Hepatocyte (in vitro differentiated cells): ENCODE measurements at places on chromosomes 6 and 20.

DNA sequence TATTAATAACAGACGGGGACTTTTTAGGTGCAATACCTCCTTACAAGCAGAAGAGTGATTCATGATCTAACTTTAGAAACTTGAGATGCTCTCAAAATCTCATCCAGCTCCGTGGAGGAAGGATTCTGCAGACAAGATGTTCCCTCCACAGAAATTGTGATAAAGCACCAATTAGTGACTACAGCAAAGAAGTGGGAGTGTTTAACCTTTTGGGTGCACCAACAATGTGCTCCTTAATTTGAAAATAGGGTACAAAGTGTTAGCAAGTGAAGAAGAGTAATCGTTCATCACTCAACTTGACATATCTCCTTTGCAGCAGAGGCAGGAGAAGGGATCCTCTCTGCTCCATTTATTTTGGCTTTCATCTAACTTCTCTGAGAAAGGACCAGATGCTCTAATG lies 22.8 kb upstream of the SCP2D1 start:
- no peak for DNase-seq

GRCh38 chr20:4272225-4272624 lies 256.9 kb upstream of the RNF24 start:
- no peak for DNase-seq

DNA sequence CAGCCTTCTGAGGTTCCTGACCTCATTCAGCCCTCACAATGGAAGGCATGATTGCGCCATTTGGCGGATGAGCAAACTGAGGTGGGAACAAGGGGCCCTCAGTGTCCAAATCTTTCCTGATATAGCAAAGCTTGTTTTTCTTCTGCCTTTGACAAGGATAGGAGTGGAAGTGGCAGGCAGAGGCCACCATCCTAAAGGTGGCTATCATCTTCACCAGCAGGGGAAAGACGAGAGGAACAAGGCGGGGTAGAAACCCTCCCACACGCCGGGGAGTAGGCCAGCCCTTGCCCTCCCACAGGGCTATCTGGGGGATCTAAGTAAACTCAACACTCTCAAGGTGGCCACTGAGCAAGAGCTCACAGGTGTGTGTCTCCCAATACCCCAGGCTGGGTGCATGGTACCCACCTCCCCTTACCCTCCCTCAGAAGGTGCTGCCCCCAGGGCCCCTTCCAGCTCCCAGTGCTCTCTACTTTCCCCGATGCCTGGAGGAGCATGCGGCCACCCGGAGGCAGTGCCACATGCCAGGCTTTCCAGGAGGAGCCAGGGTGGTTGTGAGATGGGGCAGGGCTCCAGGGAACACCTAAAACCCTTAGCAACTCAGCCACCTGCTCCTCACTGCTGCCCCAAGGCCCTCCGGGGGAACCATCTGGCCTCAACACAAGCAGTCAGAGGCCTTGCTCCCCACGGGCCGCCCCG lies 11.2 kb downstream of the SPDEF start:
- DNase-seq: no peak

GRCh38 chr20:45968081-45968671 lies 3.8 kb downstream of the ZNF335 start:
- DNase-seq: no peak

DNA sequence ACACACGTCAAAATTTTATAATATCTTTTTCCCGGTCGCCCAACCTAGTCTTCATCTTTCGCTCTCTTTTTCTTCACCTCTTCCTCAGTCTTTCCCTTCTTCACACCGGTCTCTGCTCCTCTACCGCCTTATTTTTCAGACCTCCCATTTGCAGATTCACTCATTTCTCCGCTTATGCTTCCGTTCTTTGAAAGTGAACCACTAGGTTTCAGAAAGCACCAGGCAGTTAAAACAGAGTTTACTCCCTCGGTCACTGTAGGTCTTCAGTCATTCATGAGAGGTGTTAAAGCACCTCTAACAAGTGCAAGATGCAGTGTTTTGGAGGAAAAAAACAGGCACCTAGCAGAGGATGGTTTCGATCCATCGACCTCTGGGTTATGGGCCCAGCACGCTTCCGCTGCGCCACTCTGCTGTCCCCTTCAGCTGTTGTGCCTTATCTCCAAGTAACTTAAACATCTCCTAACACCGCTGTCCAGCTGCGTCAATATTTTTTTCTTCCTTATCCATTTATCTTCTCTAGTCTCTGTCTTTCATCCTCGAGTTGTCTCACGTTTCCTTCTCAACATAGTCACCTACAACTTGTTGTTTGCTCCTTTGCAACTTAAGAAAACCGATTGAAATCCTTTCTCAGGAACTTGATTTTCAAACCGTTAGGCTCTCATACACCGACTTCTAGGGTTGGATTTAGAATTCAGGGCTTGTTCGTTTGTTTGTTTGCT lies 119.7 kb upstream of the ZNF184 start:
- DNase-seq: peak; percentile 68

- DNase-seq: no peak
Measured at GRCh38 chr20:56685879-56686278, 56.8 kb downstream of the TFAP2C start.

GRCh38 chr20:15061955-15062354 lies 724.5 kb upstream of the FLRT3 start:
- DNase-seq: peak; percentile 49

- DNase-seq: no peak
Measured at GRCh38 chr20:23058240-23058639, 8.8 kb upstream of the THBD start.

GRCh38 chr6:24797596-24798216 lies 1.0 kb downstream of the ARMH2 start:
- DNase-seq: no peak

- DNase-seq: peak; percentile 44
Measured at GRCh38 chr6:7992002-7992815, 72.0 kb downstream of the BLOC1S5 start.

DNA sequence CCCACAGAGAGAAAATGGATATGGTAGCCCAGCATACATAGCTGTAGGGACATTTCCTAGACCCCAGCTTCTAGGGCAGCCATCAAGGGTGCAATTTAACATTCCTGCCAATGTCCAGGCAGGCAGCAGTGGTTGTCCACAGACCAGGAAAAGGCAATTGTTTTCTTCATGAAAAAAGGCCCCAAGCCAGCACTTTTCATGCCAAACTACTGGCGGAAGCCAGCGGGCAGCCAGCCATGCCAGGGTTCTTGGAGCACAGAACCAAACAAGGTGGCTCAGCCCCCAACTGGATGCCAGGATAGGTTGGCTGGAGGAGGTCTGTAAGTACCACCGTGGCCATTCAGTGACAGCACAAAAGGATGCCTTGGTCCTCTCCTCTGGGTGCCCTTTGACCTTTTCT lies 94.6 kb downstream of the BANF2 start:
- no peak for DNase-seq

- no peak for DNase-seq
Measured at GRCh38 chr6:42269553-42269952, 51.9 kb upstream of the MRPS10 start.

DNA sequence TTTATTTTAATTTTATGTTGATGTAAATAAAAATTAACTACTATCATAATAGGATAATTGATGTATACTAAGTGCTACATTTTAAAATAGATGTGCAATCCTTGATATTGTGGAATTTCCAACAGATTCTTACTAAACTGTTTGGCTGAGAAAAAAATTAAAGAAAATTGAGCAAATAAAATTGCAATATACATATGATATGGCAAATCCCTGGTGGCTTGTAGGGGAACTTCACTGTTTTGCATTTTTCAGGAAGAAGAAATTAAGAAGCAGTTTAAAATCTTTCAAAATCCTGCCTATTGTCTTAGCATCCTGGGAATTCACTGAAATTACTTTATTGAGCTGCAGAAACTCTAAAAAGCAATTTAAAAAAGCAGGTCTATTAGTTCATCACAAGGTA lies 191.4 kb upstream of the ADGRB3 start:
- no peak for DNase-seq

DNA sequence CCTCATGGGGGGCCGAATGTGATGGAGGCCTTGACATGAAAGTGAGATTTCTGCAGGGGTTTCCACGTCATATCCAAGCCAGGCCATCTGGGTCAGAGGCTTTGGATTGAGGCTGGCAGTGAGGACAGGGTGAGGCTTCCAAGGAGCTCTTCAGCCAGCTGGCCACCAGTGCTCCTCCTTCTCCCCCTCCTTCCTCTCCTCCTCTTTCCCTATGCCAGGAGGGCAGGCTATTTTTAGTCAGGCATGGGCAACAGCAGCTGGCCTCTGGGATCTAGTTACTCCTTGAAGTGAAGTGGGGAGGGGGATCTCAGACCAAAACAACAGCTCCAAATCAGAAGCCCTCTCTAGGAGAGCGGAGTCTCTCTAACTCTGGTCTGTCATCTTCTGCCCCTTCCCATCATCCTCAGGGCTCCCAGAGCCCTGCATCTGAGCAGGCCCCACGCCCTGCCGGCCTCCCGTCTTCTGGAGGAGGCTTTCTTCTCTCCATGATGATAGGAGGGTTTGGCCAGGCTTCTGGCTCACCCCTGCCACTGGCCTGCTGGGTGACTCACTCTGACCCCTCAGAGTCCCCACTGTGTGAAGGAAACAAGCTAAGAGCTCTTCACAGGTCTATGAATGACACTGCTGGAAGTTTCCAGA lies 612 bp downstream of the TNNC2 start:
- DNase-seq: no peak

DNA sequence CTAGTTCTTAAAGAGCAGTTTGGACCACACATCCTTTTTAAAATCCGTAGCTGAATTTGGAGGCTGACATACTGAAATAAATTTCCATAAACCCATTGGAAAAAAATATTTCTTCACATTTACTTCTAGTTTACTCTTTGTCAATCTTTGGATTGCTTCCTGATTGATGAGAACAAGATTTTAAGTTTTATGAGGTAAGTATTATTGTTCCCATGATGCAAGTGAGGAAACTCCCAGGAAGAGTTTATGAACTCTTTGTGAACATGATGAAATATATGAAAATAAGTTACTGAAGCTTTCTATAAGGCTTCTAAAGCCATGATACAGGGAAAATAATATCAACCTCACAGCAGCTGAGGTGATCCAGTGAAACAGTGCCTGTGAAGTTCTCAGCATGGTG lies 320.0 kb downstream of the GJA1 start:
- DNase-seq: no peak

DNA sequence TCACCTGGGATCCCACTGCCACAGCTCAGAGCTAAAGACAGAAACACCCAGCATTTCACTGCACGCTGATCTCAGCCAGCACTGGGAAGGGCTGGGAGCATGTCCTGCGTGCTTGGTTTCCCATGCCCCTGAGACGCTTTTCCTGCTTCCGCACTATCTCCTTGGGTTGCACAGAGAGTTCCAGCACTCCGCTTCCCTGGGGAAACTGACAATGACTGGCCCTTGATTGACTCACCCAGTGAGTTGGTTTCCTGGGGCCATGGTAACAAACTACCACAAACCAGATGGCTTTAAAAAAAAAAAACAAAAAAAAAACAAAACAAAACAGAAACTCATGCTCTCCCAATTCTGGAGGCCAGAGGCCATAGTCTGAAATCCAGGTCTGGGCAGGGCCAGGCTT lies 14.8 kb upstream of the MAS1L start:
- no peak for DNase-seq

DNA sequence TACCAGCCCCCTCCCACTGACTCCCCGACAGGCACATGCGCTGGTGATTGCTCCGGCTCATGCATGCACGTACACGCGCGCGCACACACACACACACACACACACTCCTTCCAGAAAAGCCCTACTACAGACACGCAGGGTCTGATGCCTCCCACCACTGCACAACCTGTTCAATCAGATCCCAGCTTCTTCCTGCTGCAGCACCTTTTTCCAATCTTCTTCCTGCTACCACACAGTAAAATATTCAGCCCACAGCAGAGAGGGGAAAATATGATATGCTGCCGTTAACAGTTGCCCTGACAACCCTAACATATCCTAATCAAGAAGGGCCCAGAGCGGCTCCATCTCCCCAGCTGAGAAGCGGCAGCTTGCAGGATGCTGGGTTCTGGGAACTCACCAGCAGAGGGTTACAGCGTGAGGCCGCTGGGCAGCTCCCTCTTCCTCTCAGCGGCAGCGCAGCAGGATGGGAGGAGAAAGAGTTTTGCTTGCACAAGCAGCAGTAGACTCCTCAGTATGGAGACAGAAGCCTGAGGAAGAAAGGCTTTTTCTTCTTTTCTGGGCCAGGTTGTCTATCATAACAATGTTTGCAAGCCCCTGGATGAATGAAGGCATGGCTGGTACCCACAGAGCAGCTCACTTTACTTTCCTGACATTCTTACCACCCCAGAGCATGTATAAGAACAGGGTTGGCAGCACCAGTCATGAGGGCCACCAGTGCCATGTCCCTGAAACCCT lies 23.9 kb downstream of the MAP7 start:
- DNase-seq: peak; percentile 63

DNA sequence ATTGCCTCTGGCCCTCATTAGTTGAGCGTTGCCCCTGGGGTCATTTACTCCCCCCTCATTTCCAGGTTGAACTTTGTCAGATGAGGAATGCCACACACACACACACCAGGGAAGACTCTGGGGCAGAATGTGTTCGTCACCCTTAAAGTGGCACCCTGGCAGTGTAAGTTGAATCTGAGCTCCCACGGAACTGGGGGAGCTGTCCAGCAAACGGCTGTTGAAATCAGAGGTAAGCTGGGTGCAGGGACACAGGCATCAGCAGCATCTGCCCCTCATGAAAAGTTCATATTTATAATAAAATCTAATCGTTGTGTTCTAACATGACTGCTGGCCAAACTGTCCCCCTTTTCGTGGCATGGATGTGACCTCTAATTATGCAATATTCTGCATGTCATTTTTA lies 4.3 kb upstream of the MC3R start:
- no peak for DNase-seq
